Daoy (cell line): ENCODE measurements at places on chromosomes 16 and 17. TPM values are rescaled to one million over a fixed set of nuclear protein-coding genes. Genes with fewer than 3 reads are reported as not detected.

The AATK gene
- total RNA-seq, result 0.09 and 0.17 TPM in 2 replicates

The ALOX15B gene
- not detected in 2 replicates for total RNA-seq

GRCh38 chr17:27495460-27495859 lies 39.2 kb downstream of the KSR1 start:
- no peak for DNase-seq

DNA sequence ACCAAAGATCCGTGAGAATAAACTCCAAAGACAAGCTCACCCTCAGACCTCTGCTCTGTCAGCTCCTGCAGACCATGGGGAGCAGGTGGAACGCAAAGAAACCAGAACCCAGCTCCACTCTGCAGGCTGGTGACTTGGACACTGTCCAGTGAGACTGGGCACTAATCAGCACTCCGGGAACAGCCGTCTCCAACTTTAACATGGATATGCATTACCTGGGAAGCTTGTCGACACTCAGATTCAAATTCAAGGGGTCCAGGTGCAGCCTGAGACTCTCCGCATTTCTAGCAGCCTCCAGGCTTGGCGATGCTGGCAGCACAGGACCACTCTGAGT lies 9.1 kb downstream of the SLX4 start:
- no peak for DNase-seq

DNA sequence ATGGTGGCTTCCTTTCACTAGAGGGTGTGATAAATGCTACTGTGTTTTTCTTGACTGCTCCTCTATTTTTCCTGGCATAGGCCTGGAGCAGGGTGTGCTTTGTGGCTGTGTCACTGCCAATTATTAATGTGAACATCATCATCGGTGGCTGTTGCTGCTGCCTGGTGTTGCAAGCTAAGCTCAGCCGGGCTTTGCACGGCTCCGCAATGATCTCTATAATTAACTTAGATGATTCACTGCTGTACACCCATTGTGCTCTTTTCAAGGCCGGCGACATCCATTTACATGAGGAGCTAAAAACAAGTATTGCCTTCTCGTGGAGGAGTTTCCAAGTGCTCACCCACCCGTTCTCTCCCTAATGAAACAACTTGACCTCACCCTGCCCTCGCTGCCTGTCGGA lies 160.1 kb upstream of the IRX3 start:
- DNase-seq, result peak; percentile 89
